ENCODE measurements at places on chromosomes 5 and 9.
A peak's percentile ranks its signal among the peaks of the same experiment; 100 is the strongest.

GRCh38 chr5:173707392-173707791 is 90.9 kb upstream of the BOD1 start:
- peak; percentile 13 for DNase-seq

GRCh38 chr5:36150676-36151433 is 832 bp downstream of the LMBRD2 start:
- DNase-seq, result peak; percentile 31

GRCh38 chr5:11273180-11273903 is 512.3 kb upstream of the DAP start:
- DNase-seq, result no peak

DNA sequence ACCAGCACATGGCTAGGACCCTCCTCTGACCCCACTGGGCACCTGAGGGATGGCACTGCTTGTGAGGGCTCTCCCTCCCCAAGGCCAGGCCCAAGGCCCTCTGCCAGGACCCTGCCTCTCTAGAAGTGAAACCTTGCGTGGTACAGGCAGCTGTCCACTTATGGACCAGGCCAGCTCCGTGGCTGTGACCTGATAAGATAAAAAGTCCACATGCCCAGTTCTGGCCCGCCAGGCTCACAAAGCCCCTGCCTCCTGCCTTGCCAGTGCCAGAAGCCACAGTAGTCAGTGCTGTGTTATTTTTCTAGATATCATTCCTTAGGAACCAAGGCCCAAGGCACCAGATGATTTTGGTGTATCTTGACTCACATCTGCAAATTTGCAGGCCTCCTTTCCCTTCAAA is 14.0 kb upstream of the SPATA31E1 start:
- DNase-seq, result no peak

- DNase-seq, result no peak
Observed at GRCh38 chr9:36949466-36949865, 84.6 kb downstream of the PAX5 start.

- no peak for DNase-seq
Observed at GRCh38 chr9:93612796-93613154, 36.4 kb downstream of the PHF2 start.

DNA sequence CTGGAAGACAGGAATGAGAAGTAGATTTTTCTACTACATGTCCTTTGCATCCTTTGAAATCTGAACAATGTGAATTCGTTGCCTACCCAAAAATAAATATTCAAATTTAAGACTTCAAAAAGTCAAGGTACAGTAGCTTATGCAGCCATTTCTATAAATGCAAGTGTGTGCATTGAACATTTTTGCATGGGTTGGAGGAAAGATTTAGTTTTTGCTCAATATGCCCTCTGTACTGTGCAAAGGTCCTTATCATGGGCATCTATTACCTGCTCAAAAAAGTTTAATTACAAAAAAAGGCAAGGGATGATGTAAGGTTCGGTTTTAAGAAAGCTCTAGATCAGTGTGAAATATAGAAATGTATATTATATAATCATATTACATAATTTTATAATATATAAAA is 22.6 kb downstream of the AKNA start:
- no peak for DNase-seq

DNA sequence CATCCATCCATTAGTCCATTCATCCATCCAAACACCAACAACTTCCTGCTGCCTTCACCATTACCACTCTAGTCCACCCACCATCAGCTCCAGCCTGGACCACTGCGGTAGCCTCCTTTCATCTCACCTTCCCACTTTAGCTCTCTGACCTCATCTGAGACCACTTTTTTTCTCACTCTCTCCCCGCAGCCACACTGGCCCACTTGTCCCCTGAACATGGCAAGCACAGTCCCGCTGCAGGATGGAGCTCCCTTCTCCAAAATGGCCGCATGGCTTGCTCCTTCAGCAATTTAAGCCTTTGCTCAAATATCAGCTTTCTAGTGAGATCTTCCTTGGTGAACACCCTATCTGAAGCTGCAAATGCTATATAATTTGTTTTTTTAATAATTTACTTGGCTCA is 11.1 kb downstream of the CSF1R start:
- DNase-seq, result no peak

- no peak for DNase-seq
Observed at GRCh38 chr9:5835808-5836207, 2.9 kb upstream of the ERMP1 start.

DNA sequence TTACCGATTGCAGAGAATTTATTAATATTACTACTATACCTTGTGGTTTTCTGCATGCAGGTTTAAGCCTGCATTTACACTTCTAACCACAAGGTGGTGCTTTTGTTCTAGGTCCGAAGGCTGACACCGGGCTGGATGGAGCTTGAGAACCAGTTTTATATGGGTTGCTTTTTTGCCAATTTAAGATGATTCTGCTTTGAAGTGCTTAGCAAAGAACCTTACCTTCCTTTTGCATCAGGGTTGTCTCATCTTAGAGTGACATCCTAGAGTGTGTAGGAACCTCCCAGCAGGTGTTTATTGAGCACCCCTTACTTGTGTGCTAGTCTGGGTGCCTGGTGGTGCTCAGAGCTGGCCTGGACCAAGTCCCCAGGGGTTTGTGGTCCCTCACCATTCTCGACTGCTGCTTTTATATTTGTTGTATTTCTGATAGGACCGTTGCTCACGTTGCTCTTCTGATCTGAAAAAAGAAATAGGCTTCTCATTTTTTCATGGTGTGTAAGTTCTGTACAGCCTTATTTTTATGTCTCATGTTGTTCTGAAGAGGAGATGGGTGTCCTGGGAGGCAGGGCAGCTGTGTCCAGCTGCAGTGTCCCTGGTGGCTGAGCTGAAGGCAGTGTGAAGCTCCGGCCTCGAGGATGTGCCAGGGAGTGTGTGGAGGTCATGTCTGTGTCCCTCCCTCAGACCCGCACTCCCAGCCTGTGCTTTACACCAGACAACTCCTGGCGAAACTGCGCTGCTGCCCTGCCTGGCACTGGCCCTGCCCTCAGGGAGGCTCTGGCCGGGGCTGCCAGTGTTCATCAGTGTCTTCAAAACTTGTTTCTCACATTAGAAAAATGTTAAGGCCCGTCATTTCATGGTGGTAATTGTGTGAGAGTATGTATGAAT is 54.3 kb downstream of the EHMT1 start:
- DNase-seq, result peak; percentile 69

DNA sequence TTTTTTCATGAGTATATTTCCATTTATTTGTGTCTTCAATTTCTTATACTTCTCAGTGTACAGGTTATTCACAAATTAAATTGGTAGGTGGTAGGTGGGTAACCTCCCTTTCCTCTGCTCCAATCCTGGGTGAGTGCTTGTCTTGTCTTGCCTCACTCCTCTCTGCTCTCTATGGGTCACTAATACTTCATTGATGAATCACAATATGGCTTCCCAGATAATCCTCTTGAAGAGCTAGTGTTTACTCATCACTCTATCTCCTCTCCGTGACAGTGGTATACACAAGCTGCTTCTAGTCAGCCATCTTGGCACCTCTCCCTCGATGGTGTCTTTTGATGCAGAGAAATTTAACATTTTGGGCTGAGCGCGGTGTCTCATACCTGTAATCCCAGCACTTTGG is 331.8 kb upstream of the NMUR2 start:
- no peak for DNase-seq

DNA sequence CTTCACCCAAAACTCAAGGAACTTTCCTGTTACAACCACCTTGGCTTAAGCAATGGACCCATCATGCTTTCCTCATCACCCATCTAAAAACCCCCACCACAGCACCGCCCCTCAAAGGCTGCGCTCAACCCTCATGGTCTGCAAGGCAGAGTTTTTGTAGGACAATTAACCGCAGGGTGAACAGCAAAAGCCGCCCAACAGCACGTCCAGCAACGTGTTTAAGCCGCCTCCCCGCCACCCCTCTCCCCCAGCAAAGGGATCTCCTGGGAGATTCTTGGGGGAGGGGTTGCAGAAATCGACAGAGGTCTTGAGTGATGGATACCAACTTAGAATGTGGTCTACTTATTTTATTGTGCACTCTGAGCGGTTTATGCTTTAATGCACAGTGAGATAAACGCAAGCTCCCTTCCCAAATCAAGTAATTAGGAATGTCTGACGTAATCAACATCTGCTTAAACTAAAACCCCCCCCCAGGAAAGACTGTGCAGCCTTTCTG is 1.9 kb downstream of the ROR2 start:
- peak; percentile 48 for DNase-seq

- peak; percentile 98 for DNase-seq
Observed at GRCh38 chr9:100111235-100111634, 12.2 kb downstream of the INVS start.

DNA sequence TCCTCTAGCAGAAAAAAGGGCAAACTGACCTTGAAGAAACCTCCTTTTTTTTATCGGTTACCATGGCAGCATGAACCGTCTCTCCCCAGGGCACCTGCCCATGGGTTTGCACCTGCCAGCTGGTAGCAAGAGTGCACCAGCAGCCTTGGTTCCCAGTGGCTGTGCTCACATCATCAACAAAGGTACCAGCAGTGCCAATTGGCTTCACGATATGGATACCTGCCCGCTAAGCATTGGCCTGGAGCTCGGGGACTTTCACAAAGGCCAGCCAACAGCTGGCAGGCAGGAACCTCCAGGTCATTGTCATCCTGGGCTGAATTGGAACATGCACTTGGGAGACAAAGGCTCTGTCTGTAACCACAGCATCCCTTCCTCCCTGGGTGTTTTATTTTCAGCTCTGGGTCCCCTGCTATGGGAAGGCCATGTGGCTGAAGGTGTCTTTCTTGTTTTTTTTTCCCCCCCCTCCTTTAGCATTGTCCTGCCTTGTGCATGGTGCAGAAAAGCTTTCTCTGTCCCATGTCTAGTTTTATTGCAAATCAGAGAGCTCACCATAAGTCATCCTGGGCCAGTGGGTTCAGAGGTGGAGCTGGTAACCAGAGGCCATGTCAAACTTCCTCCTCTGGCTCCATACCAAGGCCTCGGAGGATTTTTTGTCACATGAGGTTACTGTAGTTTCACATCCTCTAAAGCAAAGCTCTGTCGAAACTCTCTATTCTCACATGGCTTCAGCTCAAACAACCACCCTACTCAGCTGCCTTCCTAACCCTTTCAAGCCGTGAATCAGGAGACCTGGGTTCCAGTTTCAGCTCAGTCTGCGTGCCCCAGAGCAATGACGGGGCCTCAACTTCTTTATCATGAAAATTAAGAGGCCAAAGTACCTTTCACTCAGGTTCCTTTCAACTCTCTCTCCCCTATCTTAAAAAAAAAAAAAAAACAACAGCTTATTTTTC is 145.5 kb upstream of the MAP3K1 start:
- DNase-seq, result peak; percentile 17

DNA sequence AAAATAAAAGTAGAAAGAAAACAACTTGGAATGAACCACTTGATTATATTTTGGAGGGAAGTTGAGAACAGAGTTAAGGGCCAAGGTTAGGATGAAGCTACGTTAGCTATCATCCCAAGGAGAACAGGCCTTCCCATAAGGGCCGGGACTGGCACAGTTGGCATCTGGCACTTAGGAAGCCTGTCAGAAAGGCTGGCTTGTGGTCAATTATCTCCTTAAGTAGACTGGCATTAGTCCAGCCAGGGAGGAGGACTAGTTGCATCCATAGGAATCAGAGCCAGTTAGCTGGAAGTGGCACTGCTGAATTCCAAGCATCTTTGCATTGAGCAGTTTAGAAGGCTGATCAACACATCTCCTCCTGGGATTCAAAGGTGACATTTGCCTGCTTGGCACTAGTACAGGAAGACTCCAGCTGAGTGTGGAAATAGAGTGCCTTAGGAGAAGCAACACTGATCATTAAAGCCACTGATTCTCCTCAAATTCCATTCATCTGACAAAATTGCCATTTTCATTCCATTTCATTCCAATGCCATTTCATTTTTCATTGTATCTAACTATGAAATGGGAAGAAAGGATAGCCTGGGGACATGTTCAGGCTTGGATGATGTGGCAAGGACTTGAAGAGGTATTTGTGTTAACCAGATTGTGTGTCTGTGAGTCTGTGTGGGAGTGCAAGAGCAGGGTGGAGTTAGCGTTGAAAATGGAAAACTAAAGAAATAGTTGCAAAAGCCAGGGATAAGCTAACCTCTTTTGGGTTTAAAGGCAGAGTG is 5.5 kb downstream of the FOXB2 start:
- DNase-seq, result no peak

- DNase-seq, result no peak
Observed at GRCh38 chr5:146588331-146589027, 72.5 kb upstream of the GPR151 start.

- no peak for DNase-seq
Observed at GRCh38 chr9:8371686-8372085, 572.1 kb upstream of the DMAC1 start.

- DNase-seq, result peak; percentile 64
Observed at GRCh38 chr9:124212381-124213050, 45.2 kb upstream of the NEK6 start.

- no peak for DNase-seq
Observed at GRCh38 chr5:151958111-151958510, 33.5 kb upstream of the GLRA1 start.

Measured in fibroblast of skin of abdomen (primary cell).